ENCODE measurements at places on chromosomes 2 and 18. TPM values are rescaled to one million over a fixed set of nuclear protein-coding genes. Genes with fewer than 3 reads are reported as not detected.

- no peak overlapping the region for H3K4me3 ChIP-seq
- no peaks in the 10 kb centered on the region for H3K27me3 ChIP-seq
- H3K36me3 ChIP-seq = no peaks in the 10 kb centered on the region
- peak; percentile 50 for DNase-seq
- peaks cover 6% of the 10 kb centered on the region for H3K4me1 ChIP-seq
Measured at GRCh38 chr18:61764381-61764780, 128.4 kb downstream of the RNF152 start.

GRCh38 chr2:144513388-144514101 is 6.4 kb downstream of the ZEB2 start:
- H3K27me3 ChIP-seq = no peaks in the 10 kb centered on the region
- peaks cover 58% of the 10 kb centered on the region for H3K4me1 ChIP-seq
- H3K27ac ChIP-seq = peak overlapping the region; percentile 92
- peaks cover 15% of the 10 kb centered on the region for H3K36me3 ChIP-seq

- H3K4me3 ChIP-seq = no peak within 1 kb of the TSS
- H3K4me1 ChIP-seq = peaks cover 22% of the 10 kb centered on the region
- no peaks in the 10 kb centered on the region for H3K36me3 ChIP-seq
- peak; percentile 64 for DNase-seq
- no peak within 1 kb of the TSS for H3K27ac ChIP-seq
Measured at GRCh38 chr2:238158509-238159070, at the start of gene ERFE. ERFE (plus strand) TSS chr2:238158970; CDS start chr2:238159008, 38 bp downstream.

DNA sequence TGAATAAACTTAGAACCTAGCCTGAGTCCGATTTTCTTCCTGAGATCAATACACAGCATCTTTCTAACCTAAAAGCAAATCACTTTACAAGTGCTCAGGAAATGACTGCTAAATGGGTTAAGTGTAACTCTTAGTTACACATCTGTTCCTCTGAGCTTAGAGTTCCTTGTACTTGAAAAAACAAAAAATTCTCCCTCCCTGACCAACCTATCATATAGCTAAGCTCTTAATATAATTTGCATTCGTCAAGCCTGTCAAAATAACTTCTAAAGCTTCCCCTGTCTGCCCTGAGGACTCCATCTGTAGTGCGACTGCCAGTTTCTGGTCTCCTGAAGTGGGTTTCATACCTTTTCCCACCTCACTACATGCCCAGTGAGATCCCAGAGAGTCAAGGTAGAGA is 190.4 kb downstream of the NCK2 start:
- no peak overlapping the region for H3K4me3 ChIP-seq
- no peak overlapping the region for H3K27ac ChIP-seq
- H3K36me3 ChIP-seq = no peaks in the 10 kb centered on the region

GRCh38 chr2:234162861-234163260 is 112.4 kb downstream of the SPP2 start:
- no peak overlapping the region for H3K27ac ChIP-seq
- H3K36me3 ChIP-seq = no peaks in the 10 kb centered on the region
- no peak overlapping the region for H3K4me3 ChIP-seq

- H3K36me3 ChIP-seq = no peaks in the 10 kb centered on the region
- no peak for DNase-seq
- H3K27ac ChIP-seq = no peak overlapping the region
- H3K4me1 ChIP-seq = no peaks in the 10 kb centered on the region
- H3K4me3 ChIP-seq = no peak overlapping the region
Measured at GRCh38 chr2:72695676-72696075, 130.2 kb downstream of the EXOC6B start.

DNA sequence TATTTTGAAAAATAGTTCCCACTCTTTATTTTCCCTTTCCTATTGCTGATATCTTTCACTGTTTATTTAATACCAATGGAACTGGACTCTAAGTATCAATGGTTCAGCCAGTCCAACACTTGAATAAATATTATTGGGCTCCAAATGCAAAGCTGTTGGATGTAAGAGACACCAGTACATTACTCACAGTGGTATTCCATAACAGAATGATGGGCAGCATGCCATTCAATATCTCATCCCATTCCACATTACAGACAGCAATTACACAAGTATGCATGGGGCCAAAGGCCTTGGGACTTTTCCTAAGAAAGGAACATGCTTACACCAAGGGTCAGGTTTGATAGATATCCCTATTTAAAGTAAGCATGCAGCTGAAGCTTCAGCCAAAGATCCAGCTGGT is 231.9 kb downstream of the RND3 start:
- H3K27me3 ChIP-seq = no peaks in the 10 kb centered on the region
- DNase-seq = no peak
- H3K4me1 ChIP-seq = no peaks in the 10 kb centered on the region
- H3K4me3 ChIP-seq = no peak overlapping the region
- no peak overlapping the region for H3K27ac ChIP-seq
- H3K36me3 ChIP-seq = no peaks in the 10 kb centered on the region

GRCh38 chr2:158321264-158321663 is 135.3 kb downstream of the CCDC148 start:
- no peaks in the 10 kb centered on the region for H3K36me3 ChIP-seq
- no peak for DNase-seq
- H3K4me3 ChIP-seq = no peak overlapping the region
- H3K4me1 ChIP-seq = no peaks in the 10 kb centered on the region
- no peaks in the 10 kb centered on the region for H3K27me3 ChIP-seq

DNA sequence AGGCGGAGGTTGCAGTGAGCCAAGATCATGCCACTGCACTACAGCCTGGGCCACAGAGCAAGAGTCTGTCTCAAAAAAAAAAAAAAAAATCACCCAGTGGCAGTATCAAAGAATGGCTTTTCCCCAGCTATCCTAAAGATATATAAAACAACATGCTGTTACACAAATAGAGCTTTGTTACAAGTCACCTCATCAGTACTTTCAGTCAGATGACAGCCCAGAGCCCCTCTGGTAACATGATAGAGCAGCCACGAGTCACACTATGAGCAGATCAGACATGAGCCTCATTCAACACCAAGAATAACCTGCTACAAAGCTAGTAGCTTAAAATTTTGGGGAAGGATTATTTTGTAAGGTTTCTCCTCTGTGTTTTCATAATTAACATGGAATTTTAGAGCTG is 25.2 kb downstream of the PDE11A start:
- no peaks in the 10 kb centered on the region for H3K4me1 ChIP-seq
- DNase-seq = no peak
- no peaks in the 10 kb centered on the region for H3K36me3 ChIP-seq
- no peak overlapping the region for H3K27ac ChIP-seq

- no peak for DNase-seq
- H3K27ac ChIP-seq = no peak overlapping the region
- H3K4me3 ChIP-seq = no peak overlapping the region
- no peaks in the 10 kb centered on the region for H3K4me1 ChIP-seq
Measured at GRCh38 chr2:105604938-105605337, 139.8 kb upstream of the NCK2 start.

- DNase-seq = no peak
- H3K4me3 ChIP-seq = peak within 1 kb of the TSS; percentile 35
- H3K36me3 ChIP-seq = no peaks in the 10 kb centered on the region
- H3K27me3 ChIP-seq = peaks cover 59% of the 10 kb centered on the region
- no peak within 1 kb of the TSS for H3K27ac ChIP-seq
Measured at GRCh38 chr2:20666304-20667150, at the start of gene GDF7. GDF7 (plus strand) TSS chr2:20667144; CDS start chr2:20667240, 96 bp downstream.

GRCh38 chr18:35466815-35467623 is 30.7 kb downstream of the INO80C start:
- H3K27me3 ChIP-seq = no peaks in the 10 kb centered on the region
- H3K4me1 ChIP-seq = peaks cover 4% of the 10 kb centered on the region
- H3K36me3 ChIP-seq = no peaks in the 10 kb centered on the region
- DNase-seq = no peak

GRCh38 chr2:160271171-160272086 is 71.4 kb upstream of the ITGB6 start:
- H3K4me3 ChIP-seq = no peak overlapping the region
- peak; percentile 19 for DNase-seq

GRCh38 chr2:222709191-222709891 is 37.9 kb downstream of the MOGAT1 start:
- DNase-seq = peak; percentile 7
- H3K4me3 ChIP-seq = no peak overlapping the region
- H3K27me3 ChIP-seq = peaks cover 5% of the 10 kb centered on the region
- H3K36me3 ChIP-seq = no peaks in the 10 kb centered on the region
- H3K27ac ChIP-seq = no peak overlapping the region

DNA sequence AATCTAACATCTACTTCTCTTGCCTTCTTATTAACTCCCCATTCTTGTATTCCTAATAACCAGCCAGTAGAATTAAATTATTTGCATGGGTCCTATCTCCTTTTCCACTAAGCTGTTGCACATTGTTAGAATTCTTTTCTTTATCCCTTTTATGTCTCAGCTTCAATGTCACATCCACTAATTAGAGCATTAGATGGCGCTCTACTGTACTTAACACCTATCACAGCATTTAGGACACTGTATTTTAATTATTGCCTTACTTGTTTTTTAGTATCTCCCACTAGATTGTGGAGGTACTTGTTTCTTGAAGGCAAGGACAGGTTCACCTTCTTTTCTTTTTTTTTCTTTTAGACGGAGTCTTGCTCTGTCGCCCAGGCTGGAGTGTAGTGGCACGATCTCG is 3.8 kb downstream of the LIPT1 start:
- no peak overlapping the region for H3K27ac ChIP-seq
- H3K27me3 ChIP-seq = no peaks in the 10 kb centered on the region
- DNase-seq = no peak
- H3K4me3 ChIP-seq = no peak overlapping the region

DNA sequence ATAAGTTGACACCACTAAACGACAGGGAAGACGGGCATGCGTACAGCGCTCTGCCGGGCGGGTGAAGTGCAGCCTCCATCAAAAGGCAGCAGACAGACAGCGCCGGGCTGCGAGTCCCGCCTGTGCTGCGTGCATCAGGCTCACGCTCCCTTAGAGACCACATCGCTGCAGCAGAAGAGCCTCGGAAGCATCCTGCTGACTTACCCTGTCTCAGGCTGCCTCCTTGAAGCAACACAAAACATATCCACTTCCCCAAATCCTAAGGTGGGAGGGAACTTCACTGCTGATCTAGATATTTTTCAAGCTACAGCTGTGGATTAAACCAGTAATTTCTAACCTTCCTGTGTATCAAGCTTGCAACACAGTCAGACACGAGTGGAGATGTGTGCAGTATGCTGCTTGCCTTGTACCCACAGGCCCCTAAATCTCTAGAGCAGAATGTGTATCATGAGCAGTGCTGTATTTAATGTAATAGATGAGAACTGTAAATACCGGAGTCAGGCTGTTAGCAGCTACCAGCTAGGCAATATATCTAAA is 6.4 kb downstream of the MYT1L start:
- H3K27me3 ChIP-seq = no peaks in the 10 kb centered on the region
- H3K4me1 ChIP-seq = no peaks in the 10 kb centered on the region
- no peaks in the 10 kb centered on the region for H3K36me3 ChIP-seq
- DNase-seq = no peak
- H3K4me3 ChIP-seq = no peak overlapping the region
- H3K27ac ChIP-seq = no peak overlapping the region

DNA sequence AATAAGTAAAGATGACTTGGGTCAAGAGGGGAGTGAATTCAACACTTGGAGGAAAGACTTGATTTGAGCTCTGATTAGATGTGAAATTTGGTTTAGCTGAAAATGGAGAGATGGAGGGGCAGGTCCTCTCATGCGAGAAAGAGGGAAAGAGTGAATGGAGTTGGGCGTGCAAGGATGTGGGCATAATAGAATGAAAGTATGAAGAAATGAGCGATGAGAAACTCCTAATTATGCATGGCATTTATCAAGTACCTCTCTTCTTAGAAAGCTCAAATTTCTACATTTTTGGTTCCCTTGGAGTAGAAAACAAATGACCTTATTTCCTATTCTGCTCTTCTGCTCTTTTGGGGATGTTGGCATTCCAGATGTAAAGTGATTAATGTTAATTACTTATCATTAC is 161.5 kb downstream of the PHLPP1 start:
- no peaks in the 10 kb centered on the region for H3K36me3 ChIP-seq
- no peak overlapping the region for H3K4me3 ChIP-seq
- no peaks in the 10 kb centered on the region for H3K27me3 ChIP-seq
- H3K27ac ChIP-seq = no peak overlapping the region

- no peak overlapping the region for H3K27ac ChIP-seq
- H3K36me3 ChIP-seq = no peaks in the 10 kb centered on the region
- no peaks in the 10 kb centered on the region for H3K4me1 ChIP-seq
- no peak overlapping the region for H3K4me3 ChIP-seq
Measured at GRCh38 chr2:21333684-21334083, 209.9 kb downstream of the TDRD15 start.

DNA sequence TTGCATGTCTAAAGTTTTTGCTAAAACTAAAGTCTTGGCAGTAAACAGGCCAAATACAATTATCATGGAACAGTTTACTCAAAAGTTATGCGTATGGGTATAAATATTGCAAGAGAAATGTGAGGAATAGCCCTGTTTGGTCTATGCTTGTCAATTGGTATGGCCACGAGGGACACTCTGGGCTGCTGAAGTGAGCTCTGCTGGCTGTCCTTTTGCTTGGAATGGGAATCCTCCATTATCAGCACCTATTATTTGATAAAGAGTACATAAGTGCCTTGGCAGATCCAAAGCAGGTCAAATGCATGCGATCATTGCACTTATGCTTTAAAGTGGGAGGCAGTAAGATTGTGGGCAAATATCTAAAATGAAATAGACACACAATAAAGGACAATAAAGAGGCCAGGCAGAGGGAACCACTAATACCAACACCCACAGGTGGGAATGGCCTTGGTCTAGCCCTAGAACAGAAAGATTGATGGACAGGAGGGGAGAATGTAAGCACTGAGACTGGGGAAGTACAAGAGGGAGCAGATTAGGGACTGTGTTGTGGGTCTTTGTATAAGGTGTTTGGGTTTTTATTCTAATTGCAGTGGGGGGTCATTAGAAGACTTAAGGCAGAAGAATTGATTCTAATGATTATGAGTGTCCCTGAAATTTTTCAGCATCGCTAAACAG is 60.0 kb upstream of the NOSTRIN start:
- no peaks in the 10 kb centered on the region for H3K27me3 ChIP-seq
- H3K4me1 ChIP-seq = peaks cover 6% of the 10 kb centered on the region
- no peak overlapping the region for H3K27ac ChIP-seq
- H3K4me3 ChIP-seq = no peak overlapping the region

DNA sequence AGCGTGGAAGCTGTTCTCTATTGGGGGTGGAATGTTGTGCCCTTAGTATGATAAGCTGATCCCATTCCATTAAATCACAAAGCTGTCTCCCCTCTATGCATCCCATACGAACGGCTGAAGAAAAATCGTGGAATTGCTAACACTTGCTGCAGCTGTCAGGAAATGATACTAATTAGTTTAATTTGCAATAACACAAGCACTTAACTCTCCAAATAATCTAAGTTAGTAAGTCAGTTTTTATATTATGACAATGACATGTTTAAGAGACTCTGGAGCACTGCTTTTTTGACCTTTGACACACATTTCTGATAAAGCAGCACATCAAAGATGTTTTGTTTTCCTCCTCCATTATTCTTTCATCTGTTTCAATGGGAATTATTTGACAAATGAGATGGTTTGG is 123.7 kb upstream of the SATB2 start:
- H3K27me3 ChIP-seq = no peaks in the 10 kb centered on the region
- H3K27ac ChIP-seq = no peak overlapping the region
- H3K4me1 ChIP-seq = no peaks in the 10 kb centered on the region
- H3K4me3 ChIP-seq = no peak overlapping the region
- no peaks in the 10 kb centered on the region for H3K36me3 ChIP-seq

Gene FASTKD1
- 10.9 TPM for total RNA-seq

Gene CD8B2
- 0.36 TPM for total RNA-seq

Gene CCBE1
- total RNA-seq = not detected

Gene CPO
- not detected for total RNA-seq

Gene ACADL
- not detected for total RNA-seq

Gene CLEC4F
- 0.39 TPM for total RNA-seq

Gene DSG2
- total RNA-seq = not detected

Gene POTEJ
- total RNA-seq = not detected

Gene GRB14
- total RNA-seq = not detected

All from natural killer cell (primary cell).